ENCODE measurements at places on chromosomes 7 and 10.

- DNase-seq = no peak
Measured at GRCh38 chr7:40827222-40828085, 692.6 kb downstream of the SUGCT start.

DNA sequence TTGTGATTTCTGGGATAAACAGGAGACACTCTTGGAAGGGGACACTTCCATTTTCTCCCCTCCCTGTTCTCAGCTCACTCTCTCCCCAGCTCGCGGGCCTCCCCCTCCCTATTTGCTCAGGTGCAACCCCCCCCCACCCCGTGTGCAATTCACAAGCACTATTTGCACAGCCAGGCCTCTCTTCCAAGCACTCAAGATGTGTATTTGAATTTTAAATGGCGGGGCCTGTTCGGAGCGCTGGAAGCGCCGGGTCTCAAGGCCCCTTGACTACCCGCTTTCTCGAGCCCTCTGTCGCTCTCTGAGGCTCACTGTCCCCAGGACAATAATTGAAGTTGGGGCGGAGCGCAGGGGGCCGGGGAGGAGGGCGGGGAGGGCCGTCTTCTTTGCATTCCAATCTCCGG is 7.8 kb downstream of the SHH start:
- no peak for DNase-seq

DNA sequence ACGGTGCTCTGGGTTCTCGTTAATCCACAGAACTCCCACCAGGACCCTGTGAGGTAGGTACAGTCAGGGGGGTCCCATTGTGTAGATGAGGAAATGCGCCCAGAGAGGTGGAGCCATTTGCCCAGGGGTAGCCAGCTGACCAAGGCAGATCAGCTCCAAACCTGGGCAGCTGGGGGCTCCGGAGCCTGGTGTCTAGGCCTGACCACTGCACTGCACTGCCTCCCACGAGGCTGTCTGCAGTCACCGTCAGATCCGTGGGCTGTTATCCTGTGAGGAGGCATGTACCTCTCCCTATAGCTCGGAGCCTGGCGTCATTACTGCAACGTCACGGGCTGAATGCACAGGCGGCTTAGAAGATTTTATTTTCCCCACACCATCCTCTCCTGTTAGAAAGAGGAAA is 411.8 kb upstream of the FOXK1 start:
- no peak for DNase-seq

DNA sequence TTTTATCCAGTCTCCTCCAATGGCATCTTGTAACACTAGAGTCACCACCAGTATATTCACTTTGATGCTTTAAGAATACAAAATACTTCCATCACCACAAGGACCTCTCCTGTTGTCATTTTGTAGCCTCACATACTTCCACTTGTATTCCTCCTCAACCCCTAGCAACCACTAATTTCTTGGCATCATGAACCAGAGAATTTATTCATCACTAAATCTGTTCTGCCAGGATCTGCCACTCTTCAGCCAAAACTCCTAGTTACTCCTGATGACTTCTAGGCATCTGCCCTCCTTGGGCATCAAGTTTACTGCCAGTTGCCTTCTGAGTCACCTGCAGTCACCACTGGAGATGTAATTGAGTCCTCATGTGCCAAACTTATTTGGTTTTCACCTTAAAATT is 906.8 kb downstream of the CNTNAP2 start:
- no peak for DNase-seq

DNA sequence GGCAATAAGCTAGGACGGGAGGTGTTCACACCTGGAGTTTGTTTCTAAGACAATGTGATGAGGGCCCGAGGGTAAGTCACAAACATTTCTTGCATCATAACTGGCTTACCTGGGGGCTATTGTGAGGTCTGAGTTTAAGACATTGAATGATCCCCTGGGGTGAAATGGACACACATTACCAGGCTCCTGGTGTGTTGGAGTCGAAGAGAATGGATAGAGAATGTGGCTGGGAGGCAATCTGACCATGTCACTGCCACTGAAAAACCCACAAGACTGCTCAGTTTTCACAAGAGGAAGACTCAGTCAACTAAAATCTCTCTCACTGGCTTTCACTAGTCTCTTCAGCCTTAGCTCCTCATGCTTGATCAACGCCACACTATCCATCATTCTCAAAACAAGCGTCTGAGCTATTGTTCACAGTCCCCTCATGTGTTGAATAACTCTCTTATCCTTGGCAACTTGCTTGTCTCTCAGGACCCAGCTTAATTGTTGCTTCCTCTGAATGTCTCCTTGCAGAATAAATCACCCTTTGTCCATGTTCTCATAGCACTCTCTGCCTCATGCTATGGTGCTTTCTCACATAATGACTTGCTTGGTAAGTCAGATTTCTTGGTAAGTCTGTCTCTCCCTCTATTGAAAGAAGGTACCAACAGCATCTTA is at the start of gene C10orf120:
Gene C10orf120 (minus strand): TSS at position 51 of the 660 bp plus-strand sequence. CDS start 56 bp downstream, outside the sequence.
- no peak for DNase-seq

- DNase-seq = no peak
Measured at GRCh38 chr10:35707642-35708425, 65.7 kb upstream of the FZD8 start.

GRCh38 chr7:67983486-67983885 is 986.9 kb downstream of the TYW1 start:
- DNase-seq = no peak

GRCh38 chr10:28881171-28881882 is 204.0 kb downstream of the BAMBI start:
- no peak for DNase-seq

DNA sequence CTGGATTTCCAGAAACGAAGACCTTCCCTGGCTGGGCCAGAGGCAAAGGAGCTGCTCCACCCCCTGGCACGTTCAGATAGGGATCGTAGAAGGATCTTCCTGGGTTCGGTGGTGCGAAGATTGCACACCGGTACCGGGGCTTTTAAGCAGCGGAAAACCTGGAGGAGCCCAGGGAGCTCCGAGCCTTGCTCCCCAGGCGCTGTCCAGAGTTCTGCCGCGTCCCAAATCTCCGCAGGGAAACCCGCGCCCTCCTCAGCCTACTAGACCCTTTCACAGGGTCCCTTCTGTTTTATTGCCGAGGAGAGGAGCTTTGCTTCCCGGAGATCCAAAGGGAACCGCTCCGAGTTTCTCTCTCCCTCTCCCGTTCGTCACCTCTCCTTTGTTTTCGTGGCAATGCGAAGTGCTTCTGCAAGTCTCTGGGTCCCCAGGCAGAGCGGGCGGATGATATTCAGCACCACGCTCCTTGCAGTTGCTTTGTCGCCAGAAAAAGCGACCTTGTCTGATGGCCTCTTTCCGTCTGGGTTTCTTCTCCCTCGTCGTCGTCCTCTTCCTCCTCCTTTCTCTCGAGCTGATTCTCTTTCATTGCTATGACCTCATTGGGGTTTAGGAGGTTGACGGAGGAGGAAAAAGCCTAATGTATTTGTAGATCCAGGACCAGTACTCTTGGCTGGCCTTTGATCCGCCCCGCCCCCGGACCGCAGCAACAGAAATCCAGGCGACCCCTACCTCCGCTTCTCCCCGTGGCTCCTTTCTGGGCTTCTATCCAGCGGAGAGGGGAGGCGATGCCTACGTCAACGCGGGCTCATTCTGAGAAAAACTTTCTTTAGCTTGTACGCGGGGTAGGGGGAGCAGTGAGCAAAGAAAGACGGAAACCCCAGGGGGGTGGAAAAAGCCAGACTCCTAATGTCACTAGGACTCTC is at the start of gene TMEM196:
Gene TMEM196 (minus strand): TSS at position 777 of the 920 bp plus-strand sequence. CDS start 921 bp downstream, outside the sequence.
- DNase-seq = no peak

GRCh38 chr7:96591159-96591899 is 118.3 kb downstream of the SEM1 start:
- no peak for DNase-seq

GRCh38 chr7:82156893-82157292 is 286.7 kb downstream of the CACNA2D1 start:
- DNase-seq = no peak

- no peak for DNase-seq
Measured at GRCh38 chr7:89049043-89049442, 253.5 kb upstream of the TEX47 start.

DNA sequence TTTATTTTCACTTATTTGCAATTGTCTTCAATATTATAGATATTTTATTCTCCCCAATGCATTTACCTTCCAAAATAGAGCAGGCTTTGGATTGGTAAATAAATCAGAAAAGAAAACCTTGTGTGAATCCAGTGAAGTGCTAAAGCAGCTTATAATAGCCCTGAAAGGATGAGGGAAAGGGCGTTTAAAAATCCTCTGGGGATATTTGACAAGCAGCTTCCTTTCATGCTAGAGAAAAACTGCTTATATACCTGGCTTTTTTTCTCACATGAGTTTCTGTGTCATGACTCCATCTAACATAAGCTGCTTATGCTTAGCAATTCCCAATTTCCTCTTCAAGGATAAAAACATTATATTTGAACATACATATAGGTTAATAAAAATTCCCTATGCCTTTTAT is 221.6 kb upstream of the SEMA3E start:
- no peak for DNase-seq

- no peak for DNase-seq
Measured at GRCh38 chr10:100008708-100009282, 952 bp downstream of the DNMBP start.

DNA sequence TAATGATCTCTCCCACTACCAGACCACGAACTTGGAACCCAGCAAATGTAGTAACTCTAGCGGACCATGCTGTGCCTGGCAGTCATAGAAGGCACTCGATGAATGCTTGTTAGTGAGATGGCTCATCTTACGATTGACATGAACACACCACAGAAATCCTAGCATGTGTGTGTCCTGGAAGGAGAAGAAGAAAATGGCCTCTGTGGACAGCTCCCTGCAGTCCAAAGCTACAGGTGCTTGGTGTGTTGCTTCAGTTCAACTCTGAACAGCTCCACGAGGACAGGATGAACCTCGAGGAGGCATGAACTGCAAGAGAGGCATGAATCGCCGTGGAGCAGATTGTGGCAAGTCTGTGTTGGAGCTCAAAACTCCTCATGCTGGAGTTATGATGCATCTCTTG is 93.5 kb downstream of the KLF6 start:
- DNase-seq = no peak

DNA sequence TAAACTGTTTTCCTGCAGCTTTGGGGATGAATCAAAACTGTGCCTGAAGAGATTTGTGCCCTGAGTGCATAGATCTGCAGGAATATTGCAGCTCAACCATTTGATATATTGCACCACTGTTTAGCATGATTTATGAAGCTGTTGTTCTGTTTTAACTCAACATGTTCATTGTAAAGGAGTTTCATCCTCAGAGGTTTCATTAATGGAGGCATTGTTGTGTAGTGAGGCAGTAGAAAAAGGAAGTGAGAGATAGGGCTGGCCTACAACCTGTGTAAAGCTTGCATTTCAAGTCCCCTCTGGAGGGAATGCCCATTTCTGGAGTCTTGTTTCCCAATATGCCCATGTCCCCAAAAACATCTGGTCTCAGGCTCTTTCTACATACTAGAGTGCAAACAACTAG is 67.5 kb downstream of the DNAJC12 start:
- DNase-seq = no peak

DNA sequence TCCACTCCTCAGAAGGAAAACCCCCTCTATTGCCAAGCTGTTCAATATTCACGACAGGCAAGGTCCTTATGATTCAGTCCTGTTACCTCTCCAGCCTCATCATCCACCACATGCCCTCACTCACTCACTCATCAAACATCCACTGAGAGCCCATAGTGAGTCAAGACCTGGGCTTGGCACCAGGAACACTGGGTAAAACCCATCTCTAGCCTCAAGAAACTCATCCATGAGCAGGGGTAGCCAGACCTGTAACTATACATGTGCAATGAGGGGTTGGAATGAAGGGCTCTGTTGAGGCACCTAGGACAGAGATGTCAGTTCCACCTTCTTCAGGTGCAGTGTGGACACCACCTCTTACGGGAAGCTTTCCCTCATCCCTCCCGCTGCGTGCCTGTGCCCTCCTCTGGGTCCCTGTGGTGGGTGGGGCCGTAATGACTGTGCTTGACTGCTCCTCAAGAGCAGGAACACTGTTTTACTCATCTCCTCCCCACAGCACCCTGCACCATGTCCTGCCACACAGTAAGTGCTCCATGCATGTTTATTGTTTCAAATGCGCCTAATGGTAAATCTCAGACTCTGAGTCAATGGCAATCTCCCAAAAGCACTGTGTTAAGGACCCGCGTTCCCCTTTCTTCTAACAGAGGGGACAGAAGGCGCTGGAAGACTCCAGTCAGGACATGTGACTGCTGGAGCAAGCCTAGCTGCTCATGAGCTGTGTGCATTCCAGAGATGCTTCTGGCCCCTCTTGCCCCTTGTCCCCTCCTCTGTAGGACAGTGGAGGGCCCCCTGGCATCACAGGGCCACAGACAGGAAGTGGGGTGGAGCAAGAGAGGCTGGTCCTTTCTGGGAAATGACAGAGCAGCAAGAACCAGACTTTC is 95.4 kb downstream of the HIPK2 start:
- no peak for DNase-seq

DNA sequence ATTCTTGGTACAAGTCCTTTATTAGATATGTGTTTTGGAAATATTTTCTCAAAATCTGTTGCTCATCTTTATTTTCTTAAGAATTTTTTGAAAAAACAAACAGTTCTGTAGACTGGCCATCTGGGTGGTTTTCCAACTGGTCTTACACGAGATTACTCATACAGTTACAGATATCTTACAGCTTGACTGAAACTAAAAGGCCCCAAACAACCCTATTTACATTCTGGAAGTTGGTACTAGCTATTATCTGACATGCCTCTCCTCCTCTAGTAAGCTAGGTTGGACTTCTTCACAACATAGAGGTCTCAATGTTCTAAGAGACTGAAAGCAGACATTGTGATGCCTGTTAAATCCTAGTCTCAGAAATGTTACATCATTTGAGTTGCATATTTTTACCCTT is 52.0 kb downstream of the ZNF22 start:
- no peak for DNase-seq

- DNase-seq = no peak
Measured at GRCh38 chr10:33822774-33823173, 488.3 kb upstream of the NRP1 start.

- no peak for DNase-seq
Measured at GRCh38 chr10:86292462-86293395, 73.9 kb downstream of the GRID1 start.

DNA sequence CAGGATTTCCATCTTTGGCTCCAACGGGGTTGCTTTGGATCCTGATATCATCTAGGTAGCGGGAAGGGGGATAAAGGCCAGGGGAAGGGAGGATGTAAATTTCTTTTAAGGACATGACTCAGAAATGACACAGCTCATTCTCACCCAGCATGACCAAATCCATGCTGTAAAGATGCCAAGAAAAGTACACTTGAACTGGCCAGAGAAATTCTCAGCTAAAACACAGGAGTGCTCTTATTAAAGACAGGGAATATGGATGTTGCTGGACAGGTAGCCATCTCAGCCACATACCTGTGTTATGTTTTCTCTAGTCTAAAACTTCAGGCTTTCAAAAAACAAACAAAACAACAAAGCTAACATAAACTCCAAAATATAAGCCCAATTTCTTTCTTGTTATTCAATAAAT is 68.3 kb downstream of the NAMPT start:
- DNase-seq = no peak

DNA sequence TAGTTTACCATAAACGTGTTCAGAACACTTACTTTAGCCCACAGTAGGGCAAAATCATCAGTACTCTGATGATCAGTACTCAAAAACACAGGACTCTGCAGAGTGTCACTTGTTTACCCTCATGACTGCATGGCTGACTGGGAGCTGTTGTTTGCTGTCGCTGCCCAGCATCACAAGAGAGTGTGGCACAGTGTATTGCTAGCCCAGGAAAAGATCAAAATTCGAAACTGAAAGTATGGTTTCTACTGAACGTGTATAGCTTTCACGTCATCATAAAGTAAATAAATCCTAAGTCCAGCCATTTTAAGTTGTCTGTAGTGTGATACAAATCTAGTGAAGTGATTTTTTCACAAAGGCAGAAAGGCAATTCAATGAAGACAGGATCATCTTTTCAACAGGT is 184.6 kb downstream of the RAMP3 start:
- no peak for DNase-seq

GRCh38 chr10:33715303-33715975 is 381.0 kb upstream of the NRP1 start:
- no peak for DNase-seq
